ENCODE measurements at places on chromosomes 4 and X.

- peak; percentile 46 for DNase-seq
Observed at GRCh38 chr4:41363384-41363981, 106.8 kb downstream of the UCHL1 start.

- DNase-seq: no peak
Observed at GRCh38 chr4:175198056-175198455, 279.9 kb downstream of the ADAM29 start.

DNA sequence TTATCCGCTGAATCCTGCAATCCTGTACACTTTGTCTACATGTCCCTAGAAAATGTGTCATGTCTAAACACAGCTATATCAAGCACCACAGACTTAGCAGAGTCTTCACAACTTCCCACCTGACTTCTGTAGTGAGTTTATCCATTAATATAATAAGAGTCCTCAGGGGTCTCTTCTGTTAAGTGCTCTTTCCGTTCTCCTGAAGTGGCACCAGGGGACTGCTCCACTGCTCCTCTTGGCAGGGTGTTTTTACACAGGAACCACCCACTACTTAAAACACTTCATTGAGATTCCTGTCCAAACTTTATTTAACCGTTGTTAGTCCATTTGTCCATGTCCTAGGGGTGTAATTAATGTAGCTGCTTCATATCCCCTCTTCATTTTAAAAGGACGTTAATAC is 1000.4 kb downstream of the STPG2 start:
- no peak for DNase-seq

- DNase-seq: no peak
Observed at GRCh38 chr4:125539691-125540090, 224.9 kb downstream of the FAT4 start.

DNA sequence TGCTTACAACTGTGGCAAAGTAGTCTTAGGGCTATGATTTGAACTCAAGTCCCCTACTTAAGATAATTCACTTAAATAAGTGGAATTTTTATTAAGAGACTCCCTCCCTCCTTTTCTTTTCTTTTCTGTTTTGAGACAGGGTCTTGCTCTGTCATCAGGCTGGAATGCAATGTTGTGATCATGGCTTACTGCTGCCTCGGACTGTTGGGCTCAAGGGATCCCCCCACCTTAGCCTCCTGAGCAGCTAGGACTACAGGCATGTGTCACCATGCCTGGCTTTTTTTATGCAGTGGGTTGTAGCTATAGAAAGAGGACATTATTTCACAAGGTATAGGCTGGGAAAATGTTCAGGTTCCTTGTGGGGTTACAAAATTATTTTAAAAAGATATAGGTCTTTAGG is 19.2 kb downstream of the DIAPH2 start:
- DNase-seq: no peak

- DNase-seq: no peak
Observed at GRCh38 chr4:66921433-66921832, 623.9 kb downstream of the CENPC start.

DNA sequence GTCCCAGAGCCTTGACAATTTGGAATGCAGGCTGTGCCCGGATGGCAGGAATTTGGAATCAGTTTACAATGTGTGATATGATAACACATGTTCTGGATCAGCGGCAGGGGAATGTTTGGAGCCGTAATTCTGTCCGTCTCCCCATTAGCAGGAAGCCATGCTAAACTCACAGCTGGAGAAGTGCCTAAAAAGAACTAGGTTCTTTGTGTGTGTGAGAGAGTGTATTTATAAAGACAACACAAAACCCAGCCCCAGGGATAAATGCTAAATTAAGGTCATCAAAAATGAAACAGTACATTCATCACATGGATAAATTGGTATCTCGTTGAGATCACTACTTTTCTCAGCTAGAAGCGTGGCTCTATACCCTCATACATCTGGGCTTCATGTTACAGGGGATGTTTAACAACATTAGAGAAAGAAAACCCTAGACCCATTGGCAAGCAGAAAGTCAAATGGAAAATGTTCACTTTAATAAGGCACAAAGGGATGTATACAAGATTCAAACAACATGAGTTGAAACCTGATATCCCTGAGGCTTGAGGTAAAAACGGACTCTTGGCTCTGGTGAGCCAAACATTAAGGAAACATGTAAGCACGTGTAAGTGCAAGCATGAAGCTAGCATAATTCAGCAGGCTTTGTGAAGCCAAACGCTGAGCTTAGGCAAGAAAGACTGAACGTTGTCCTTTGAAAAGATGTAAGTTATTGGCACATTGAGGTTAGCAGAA is 18.0 kb upstream of the TMEM131L start:
- no peak for DNase-seq

DNA sequence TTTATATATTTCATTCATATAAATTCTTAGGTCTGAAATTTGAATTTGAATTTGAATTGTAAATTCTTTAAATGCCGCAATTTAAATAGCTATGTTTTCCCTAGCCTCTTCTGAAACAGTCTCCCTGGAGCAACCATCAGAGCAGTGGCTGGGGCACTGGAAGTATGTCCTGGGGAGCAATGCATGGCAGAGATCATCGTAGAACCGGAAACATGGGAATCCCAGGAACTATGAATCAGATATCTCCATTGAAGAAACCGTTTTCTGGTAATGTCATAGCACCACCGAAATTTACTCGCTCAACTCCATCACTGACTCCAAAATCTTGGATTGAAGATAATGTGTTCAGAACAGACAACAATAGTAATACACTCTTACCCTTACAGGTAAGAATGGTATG is 4.9 kb downstream of the CPEB2 start:
- no peak for DNase-seq

DNA sequence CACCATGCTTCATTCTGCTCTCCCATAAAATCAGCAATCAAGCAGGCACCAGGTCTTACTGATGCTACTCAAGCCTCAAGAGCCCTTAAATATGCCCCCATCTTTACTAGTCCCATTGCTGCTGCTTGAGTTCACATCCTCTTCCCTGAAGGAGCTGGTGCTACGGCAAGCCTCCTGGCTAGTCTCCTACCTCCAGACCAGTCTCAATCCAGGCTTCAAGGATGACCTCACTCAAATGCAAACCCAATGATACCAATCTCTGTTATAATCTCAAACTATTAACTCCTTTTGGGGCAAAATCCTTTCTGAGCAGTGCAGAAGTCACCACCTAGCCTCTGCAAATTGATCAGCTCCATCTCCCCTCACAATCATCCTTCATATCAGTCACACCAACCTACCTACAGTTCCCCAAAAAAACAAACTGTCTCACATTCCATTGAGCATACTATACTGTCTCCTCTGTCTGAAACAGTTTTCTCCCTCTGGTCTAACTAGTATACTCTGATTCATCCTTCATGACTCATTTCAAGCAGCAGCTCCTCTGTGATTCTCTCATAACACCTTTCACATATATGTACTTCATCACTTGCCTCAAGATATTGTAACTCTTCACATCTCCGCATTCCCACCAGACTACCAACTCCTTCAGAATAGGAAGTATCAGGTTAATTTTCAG is 30.0 kb downstream of the PAPSS1 start:
- DNase-seq: no peak

- no peak for DNase-seq
Observed at GRCh38 chr4:138949866-138950265, 65.7 kb upstream of the NOCT start.

- DNase-seq: no peak
Observed at GRCh38 chrX:4930426-4930825, 1217.0 kb upstream of the PRKX start.

GRCh38 chr4:22071749-22072148 is 123.2 kb upstream of the KCNIP4 start:
- no peak for DNase-seq

- peak; percentile 45 for DNase-seq
Observed at GRCh38 chr4:186190581-186191199, 677 bp upstream of the CYP4V2 start.

DNA sequence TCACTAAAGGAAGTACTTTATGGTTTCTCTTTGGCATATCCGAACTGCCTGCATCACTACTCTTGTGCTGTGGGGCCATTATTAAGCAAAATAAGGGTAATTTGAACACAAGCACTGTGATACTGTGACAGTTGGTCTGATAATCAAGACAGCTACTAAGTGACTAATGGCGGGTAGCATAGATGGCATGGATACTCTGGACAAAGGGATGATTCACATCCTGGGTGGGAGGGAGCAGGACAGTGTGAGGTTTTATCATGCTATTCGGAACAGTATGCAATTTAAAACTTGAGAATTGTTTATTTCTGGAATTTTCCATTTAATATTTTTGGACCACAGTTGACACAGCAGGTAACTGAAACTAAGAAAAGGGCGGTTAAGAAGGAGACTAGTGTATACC is 52.6 kb upstream of the CITED1 start:
- DNase-seq: no peak

- no peak for DNase-seq
Observed at GRCh38 chr4:179399054-179399782, 1957.0 kb upstream of the AGA start.

DNA sequence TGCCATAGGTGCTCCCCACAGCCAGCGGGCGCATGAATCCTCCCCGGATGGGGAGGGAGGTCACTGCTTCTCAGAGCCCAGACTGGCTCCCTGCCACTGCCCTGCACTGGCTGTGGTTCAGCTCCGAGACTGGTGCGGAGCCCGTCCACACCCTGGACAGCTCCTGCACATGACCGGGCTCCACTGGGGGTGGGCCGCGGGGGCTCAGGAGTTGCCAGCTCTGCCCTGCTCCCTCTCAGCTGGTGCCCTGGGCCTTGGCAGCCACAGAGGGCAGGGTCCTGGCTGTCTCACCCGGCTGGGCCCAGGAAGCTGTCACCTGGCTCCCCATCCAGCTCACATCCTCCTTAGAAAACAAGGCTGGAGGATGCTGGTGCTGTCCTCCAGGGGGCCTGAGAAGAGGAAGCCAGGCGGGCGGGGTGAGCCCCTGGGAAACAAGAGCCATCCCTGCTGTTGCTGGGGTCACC is 64.9 kb upstream of the ADRA2C start:
- DNase-seq: no peak

DNA sequence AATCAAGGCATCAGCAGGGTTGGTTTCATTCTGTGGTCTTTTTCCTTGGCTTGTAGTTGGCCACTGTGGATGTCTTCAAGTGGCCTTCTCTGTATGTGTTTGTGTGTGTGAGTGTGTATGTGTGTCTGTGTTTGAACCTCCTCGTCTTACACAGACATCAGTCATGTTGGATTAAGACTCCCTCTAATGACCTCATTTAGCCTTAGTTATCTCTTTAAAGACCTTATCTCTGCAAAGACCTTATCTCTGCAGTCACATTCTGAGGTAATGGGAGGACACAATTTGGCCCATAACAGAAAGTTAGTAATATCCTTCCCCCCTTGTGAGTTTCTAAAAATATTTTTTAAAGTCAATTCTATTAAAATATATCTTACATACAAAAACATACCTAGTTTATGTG is 126.7 kb downstream of the EMCN start:
- no peak for DNase-seq

DNA sequence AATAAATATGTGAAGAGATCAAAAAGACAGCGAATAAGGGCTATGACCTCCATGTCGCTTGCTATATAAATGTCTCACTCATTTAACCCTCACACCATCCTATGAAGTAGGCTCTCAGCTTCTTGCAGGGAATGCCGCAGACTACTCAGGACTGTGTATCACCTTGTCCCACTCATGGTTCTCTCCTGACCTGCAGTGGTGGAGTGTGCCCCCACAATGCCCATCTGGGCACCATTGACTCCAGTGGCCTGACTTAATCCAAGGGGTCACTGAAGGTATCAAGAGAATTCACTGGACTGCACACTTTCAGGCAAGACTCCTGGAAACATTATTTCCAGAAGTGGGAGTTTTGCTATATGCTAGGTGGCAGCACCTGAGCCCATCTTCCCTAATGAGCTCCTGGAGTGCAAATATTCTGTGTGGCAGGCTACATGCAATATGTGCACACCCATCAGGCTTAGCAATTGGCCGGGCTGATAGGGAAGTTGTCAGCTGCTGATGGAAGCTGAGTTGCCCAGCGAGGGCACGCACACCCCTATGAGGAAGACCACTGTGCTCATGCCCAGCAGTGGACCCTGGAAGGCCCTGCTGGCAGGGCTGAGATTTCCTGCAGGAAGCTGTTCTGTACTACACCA is 8.2 kb upstream of the EFNB1 start:
- DNase-seq: no peak

- no peak for DNase-seq
Observed at GRCh38 chrX:10749113-10749512, 128.7 kb upstream of the MID1 start.

DNA sequence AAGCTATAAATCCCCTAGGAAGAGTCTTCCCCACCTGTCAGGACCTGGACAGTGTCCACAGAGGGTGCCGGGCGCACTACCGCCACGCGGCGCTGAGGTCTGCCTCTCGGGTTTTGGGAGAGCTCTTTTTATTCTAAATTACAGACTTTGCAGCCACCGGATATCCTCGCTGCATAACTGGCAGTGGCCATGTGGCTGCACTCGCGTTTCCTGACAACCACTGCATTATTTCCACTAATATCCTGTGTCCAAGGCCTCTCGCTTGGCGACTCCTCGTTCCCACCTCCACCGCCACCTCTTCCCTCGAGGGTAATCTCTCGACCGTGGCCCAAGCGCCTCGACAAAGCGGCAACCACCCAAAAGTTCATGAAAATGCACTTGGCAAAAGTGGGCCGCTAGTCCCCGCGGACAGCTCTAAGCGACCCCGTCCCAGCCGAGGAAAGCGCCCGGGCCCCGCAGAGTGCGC is 512 bp upstream of the TMEM131L start:
- peak; percentile 71 for DNase-seq

- no peak for DNase-seq
Observed at GRCh38 chr4:170465429-170465828, 375.7 kb upstream of the AADAT start.

DNA sequence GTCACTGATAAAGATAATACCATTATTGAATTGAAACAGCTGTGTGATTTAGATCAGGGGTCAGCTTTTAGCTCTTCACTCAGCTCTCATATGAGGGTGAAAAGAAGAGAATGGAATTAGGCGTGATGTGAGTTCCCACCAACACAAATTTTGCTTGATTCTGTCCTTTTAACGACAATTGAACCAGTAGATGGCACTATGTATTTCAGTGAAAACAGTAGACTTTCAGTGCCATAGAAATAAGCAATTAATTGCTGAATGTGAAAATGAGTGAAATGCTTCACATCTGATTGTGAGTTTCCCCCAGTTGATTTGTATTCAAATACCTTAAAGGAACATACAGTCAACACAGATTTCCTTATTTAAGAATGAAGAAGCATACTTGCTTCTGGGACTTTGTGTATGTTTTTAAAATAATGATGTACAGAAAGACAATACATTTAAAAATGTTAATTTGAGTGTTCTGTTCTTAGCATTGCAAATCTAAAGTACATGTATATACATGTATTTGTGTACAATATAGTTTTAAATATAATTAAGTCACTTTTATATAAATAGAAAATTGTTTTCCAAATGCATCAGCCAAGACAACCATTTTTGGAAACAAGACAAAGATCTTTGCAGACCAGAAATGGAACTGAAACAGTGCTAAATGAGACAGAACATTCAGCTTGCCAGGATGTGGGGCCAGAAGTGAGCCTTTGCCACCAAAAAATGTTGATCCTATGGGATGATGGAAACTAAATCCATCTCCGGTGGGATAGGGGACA is 178.8 kb downstream of the SNCA start:
- DNase-seq: peak; percentile 41

GRCh38 chr4:42492962-42493361 is 95.7 kb downstream of the SHISA3 start:
- no peak for DNase-seq

- DNase-seq: no peak
Observed at GRCh38 chrX:19566359-19567222, 51.3 kb upstream of the MAP3K15 start.

Measured in HT-29 (cell line).